ENCODE measurements at places on chromosomes 3 and 15. TPM values are rescaled to one million over a fixed set of nuclear protein-coding genes. Genes with fewer than 3 reads are reported as not detected.

DNA sequence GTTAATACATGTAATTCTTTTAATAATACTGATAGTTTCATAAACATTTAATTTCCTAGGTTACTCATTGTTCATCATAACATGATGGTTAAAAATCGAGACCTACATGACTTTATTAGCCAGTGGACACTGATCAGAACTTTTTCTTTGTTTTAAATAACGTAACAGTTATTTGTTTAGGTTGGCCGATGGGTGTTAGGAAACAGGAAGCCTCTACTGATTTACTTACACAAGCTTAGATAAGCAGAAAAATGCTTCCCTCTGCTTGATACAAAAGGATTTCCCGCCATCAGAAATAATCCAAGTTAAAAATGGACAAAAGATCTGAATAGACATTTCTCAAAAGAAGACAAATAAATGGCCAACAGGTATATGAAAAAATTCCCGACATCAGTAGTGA, 16.6 kb upstream of the APH1B start:
- DNase-seq, result no peak

- no peak for DNase-seq
Observed at GRCh38 chr15:67925182-67925581, 85.3 kb upstream of the RNU6-1 start.

Gene ASTE1
- total RNA-seq, result 5.5 TPM

- DNase-seq, result no peak
Observed at GRCh38 chr3:4736284-4736861, 242.9 kb upstream of the BHLHE40 start.

DNA sequence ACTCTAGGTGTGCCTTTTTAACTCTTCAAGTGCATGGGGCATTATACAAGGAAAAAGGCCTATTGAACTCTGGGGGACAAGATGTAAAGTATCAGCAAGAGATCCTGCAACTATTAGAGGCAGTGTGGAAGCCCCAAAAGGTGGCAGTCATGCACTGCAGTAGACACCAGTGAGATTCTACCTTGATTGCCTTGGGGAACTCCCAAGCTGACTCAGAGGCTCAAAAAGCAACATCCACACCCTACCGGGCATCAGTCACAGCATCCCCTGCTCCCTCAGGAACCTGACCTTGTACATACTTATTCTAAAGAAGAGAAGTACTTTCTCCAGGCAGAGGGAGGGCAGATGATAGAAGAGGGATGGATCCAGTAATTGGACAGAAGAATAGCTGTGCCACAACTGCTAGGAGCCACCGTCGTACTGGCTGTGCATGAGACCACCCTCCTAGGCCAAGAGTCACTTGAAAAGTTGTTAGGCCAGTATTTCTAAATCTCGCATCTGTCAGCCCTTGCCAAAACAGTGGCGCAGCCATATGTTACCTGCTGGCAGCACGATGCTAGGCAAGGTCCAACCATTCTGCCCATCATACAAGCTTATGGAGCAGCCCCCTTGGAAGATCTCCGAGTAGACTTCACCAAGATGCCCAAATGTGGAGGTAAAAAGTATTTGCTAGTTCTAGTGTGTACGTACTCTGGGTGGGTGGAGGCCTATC, 523.1 kb upstream of the FRG2C start:
- DNase-seq, result no peak

Gene TJP1
- 473 TPM for total RNA-seq

DNA sequence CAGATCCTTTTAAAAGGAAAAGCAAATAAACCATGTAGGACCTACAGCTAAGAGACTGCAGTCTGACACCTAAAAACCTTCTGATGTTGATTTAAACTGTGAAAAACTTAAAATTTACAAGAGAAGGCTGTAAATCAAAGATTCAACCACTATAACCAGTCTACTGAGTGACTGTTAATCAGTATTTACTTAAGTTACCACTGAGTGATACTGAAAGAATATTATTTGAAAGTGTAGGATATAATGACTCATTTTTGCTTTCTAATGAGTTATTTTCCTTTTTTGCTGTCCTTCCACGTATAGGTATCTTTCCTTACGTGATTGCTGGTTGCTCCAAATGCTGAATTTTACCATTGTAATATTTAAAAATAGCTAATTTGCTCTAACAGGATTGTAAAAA, 44.6 kb downstream of the RFX7 start:
- DNase-seq, result no peak

GRCh38 chr3:42649783-42650182, 3.7 kb upstream of the ZBTB47 start:
- no peak for DNase-seq

GRCh38 chr15:76339305-76340197, 3.0 kb downstream of the ISL2 start:
- DNase-seq, result no peak

DNA sequence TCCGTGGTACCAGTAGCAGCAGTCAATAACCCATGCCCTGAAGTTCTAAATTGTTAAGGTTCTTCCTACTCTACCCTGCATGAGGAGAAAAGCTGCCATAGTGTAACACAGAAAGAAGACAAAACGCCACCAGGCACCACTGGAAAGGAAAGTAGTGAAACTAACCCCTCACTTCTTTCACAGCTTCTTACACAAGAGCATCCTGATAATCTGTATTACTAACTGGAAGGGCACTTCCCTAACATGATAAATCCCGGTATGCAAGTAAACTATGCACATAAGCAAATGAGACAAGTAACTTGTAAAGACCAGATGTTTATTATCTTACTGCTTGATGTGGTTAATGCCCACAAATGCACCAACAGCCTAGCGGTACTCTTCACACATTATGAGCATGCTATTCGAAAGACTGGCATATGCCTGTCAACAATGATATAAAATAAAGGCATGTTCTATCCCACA, 141.3 kb downstream of the ADAM10 start:
- no peak for DNase-seq

DNA sequence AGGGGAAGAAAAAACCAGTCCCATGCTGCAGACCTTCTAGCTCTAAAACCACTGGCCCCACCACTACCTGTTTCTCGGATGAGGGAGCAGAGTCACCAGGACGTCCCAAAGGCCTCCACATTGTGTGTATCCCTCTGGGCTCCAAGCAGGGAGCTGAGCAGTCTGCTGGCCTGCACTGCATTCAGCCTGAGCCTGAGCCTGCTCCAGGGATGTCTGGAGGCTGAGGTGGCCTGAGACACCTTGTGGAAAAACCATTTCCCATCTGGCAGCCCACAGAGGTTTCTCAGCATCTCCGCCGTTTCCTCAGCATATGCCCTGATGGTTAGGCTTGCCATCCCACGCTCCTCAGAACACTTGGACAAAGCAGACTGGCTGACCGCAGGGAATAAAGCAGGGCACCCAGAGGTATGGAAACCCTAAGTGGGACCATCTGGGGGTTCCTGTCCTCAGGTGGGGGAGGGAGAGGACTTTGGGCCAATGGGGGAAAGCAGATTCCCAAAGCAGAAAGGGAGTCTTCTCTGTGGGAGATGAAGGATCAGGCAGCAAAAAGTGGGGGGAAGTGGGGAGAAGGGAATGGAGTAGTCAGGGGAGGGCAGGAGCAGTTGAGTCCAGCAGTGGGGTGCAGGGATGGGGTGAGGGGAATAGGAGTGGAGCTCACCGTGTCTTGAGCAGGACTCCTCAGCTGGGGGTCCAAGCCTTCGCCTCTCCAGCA, at the start of gene CILP:
Gene CILP, minus strand, starts transcription at position 704 of the 712 bp plus-strand sequence. CDS start 1,718 bp downstream, outside the sequence.
- DNase-seq, result no peak

Gene EIF4E3
- 5.2 TPM for total RNA-seq

Gene ATP2B2
- total RNA-seq, result 1.7 TPM

- no peak for DNase-seq
Observed at GRCh38 chr3:174441588-174442301, 417.4 kb upstream of the NAALADL2 start.

Gene RPL22L1
- total RNA-seq, result 22.0 TPM
